ENCODE measurements at places on chromosomes 16 and 17. TPM values are rescaled to one million over a fixed set of nuclear protein-coding genes. Genes with fewer than 3 reads are reported as not detected.

Gene PRKAR1A
- total RNA-seq: 145 TPM

Gene NPIPB9
- 5.8 TPM for total RNA-seq

Gene TAC4
- not detected for total RNA-seq

- no peak overlapping the region for H3K27ac ChIP-seq
- DNase-seq: peak; percentile 57
- peaks cover 4% of the 10 kb centered on the region for H3K36me3 ChIP-seq
- H3K4me3 ChIP-seq: no peak overlapping the region
- peaks cover 13% of the 10 kb centered on the region for H3K4me1 ChIP-seq
Observed at GRCh38 chr17:48636177-48637018, 10.2 kb upstream of the HOXB9 start.

Gene GAS2L2
- 0.36 TPM for total RNA-seq

Gene VAMP2
- total RNA-seq: 219 TPM

Gene PITPNC1
- 133 TPM for total RNA-seq

Gene CDRT15
- not detected for total RNA-seq
